Sciatic nerve (tissue), 2 donors: ENCODE measurements at places on chromosomes 13 and 19. TPM values are rescaled to one million over a fixed set of nuclear protein-coding genes. Genes with fewer than 3 reads are reported as not detected.

Gene C19orf67
- not detected for total RNA-seq

Gene PLK5
- 0.80 TPM for total RNA-seq

- no peak for DNase-seq
These were observed 206.5 kb upstream of the TSHZ3 start for GRCh38 chr19:31555634-31556215.

DNA sequence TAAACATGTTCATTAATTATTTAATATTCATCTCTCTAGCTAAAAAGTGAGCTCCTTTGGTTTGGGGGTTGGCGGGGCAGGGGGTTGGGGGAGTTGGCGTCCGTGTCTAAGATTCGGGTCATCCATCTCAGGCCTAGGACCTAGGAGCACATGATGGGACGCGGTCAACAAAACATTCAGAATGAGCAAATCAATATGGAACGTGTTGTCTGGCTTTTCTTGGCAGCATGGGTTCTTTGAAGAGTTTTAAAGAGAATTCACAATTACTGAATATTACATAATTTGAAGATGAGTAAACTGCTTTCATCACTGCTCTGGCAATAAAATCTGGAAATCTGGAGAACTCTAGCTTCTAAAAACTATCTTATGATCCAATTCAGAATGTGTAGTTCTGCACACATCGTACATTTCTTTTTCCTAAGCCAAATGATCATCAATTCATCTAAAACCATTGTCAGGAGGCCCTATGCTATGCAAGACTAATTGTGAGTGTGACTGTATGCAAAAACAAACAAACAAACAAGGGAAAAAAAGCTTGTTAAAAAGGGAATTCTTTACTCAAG, 5.4 kb upstream of the ARGLU1 start:
- DNase-seq: no peak

DNA sequence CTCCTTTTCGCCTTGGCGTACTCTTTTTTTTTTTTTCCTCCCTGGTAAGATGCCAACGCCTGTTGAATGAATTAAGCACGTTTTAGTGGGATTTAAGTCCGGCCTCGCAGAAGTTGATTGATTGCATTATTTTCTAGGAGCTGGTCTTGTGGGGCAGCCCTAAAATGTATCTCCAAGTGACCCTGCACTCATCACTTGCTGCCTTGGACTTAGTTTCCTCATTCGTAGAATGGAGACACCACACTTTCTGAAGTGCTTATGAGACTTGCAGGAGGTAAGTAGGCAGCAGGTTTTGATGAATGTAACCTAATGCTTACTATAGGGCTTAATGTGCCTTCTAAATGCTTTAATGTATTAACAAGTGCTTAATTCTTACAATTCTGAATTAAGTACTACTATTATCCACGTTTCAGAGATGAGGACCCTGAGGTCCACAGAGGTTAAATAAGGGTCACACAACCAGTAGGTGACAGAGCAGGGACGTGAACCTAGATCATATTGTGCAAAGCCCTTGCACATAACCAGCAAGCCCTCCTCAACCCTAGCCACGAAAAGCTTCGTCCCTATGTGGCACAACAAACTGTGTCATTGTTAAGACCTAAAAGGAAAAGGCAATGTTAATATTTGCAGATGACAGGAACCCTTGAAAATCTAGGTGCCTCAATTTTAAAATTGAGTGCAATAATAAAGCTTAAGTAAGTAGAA, 514 bp upstream of the ARGLU1 start:
- DNase-seq: no peak

Gene KIR2DL4
- total RNA-seq: not detected

- DNase-seq: peak; percentile 67
These were observed 774 bp downstream of the GGN start for GRCh38 chr19:38386971-38387549.

DNA sequence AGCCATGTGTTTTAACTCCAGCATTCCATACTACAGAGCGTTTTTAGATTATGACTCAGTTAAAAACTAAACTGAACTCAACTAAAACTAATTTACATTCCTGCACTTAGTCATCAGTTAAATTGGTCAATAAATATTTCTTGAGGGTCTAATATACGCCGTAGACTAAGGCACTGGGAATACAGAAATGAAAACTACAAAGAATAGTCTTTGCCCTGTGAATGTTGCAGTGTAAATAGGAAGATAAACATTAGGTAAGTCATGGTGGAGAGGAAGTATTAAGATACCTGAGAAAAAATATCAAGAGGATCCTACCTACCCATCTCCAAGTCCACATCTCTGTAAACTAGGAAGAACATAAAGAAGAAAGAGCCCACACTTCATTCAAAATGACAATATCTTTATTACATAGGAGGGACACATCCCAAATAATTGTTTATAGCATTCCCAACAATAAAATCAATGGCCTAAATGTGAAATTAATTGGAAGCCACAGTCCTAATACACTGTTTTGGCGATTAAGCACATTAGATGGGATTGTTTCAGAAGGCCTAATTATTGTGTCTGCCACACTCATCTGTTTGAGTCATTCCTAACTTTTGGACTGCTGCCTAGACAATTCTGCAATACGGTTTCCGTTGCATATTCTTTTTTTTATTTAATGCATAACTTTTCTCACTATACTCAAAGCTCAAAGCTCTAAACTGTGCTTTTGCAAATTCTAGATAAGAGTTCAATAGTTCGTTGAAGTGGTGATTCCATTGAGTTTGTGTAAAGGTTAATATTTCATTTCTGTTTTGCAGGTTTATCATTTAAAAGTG, 52.9 kb downstream of the MBNL2 start:
- no peak for DNase-seq

DNA sequence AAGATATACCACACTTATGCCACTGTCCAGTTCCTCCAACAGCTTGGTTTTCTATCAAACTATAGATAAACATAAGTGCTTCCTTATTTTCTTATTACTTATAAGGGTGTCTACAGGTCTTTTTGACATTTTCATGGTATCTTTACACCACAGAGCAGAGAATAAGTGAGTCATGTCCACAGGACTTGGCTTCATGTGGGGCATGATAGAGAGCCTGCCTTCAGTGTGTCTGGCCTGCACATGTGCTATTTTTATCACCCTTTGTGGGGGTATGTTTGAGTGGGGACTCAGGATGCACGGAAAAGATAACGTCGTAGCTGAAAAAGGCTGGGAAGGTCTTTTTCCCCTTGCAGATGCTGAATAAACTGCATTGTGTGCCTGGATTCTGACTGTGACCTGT, 8.1 kb upstream of the STOML3 start:
- no peak for DNase-seq

- DNase-seq: peak; percentile 80
These were observed 10.5 kb upstream of the NTN5 start for GRCh38 chr19:48683349-48683748.

Gene ATP4B
- not detected for total RNA-seq

Gene SYDE1
- 39.9 TPM for total RNA-seq

DNA sequence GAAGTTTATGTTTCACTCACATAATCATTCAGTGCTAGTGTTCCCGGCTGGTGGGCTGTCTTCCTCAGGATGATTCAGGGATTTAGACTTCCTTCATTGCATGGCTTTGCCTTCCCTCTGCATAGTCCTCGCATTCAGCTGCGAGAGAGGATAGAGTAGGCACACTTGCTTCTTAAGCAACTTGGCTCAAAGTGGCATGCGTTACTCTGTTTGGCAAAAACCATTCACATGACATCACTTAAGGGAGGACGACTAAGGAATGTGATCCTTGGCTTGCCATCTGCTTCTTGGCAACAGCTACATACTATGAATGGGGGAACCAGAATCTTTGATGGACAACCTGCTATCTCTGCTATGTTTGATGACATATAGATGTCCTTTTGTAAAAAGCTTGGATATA, 359.3 kb downstream of the TDRD3 start:
- no peak for DNase-seq

- DNase-seq: no peak
These were observed 881.9 kb downstream of the SLITRK6 start for GRCh38 chr13:84917252-84917878.

Gene PRSS57
- not detected for total RNA-seq
